ENCODE measurements at places on chromosomes 5 and 9.

- DNase-seq: no peak
These were observed 1.8 kb downstream of the SLC6A18 start for GRCh38 chr5:1226839-1227581.

DNA sequence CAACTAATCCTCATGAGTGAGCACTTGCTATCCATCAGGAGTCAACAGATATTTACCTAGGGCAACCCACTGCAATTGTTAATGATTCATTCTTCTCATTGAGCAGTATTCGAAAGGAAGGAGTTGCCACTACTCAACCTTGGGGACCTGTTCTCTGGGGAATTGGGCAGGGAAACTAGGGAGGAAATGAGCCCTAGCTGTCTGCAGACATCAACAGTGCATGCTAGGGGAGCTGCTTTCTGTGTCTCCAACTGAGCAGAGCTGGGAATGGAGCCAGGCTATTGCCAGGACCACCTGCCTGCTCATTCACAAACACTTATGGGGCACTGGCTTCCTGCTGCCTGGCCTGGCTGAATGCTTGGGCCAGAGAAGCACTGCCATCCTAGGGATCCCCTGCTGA is 183.4 kb downstream of the TMEM38B start:
- no peak for DNase-seq

DNA sequence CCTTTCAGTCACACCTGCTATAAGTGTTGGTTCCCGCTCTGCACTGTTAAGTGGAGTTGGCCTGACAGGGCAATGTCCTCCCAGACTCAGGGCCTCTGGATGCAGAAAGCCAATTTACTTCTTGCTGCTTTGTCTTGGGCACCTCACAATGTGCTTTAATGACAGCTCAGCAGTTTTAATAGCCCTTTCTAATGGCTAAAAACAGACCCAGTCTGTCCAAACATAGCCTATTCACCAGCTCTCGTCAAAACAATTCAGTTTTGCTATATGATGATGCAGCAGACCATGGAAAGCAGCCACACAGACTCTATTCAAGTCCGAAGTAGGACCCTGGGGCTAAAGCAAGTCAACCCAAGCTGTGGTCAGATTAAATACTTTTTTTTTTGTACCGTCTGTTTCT is 529.1 kb upstream of the SEMA6A start:
- DNase-seq: no peak

- peak; percentile 33 for DNase-seq
These were observed 824 bp downstream of the MXD3 start for GRCh38 chr5:177310757-177311391.

GRCh38 chr5:133977161-133977787 is 8.8 kb upstream of the C5orf15 start:
- DNase-seq: no peak

GRCh38 chr9:88680041-88680440 is 145.1 kb downstream of the NXNL2 start:
- no peak for DNase-seq

DNA sequence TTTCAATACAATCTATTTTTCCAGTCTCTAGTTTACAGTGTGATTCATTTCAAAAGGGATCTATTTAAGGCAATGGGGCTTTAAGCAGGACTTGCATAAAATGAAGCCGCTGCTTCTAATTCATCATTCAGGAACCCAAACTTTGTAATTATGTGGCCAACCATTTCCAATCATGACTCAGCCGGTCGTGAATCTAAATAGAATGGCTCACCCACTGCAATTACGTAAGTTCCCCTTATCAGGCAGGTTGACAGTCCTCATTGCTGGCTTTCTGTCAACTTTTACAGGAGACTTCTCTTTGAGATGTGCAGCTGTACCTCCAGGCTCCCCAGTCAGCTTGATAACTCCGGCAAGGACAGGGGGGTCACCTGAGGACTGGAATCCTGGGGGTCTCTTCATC is 152.8 kb upstream of the DAP start:
- peak; percentile 65 for DNase-seq

DNA sequence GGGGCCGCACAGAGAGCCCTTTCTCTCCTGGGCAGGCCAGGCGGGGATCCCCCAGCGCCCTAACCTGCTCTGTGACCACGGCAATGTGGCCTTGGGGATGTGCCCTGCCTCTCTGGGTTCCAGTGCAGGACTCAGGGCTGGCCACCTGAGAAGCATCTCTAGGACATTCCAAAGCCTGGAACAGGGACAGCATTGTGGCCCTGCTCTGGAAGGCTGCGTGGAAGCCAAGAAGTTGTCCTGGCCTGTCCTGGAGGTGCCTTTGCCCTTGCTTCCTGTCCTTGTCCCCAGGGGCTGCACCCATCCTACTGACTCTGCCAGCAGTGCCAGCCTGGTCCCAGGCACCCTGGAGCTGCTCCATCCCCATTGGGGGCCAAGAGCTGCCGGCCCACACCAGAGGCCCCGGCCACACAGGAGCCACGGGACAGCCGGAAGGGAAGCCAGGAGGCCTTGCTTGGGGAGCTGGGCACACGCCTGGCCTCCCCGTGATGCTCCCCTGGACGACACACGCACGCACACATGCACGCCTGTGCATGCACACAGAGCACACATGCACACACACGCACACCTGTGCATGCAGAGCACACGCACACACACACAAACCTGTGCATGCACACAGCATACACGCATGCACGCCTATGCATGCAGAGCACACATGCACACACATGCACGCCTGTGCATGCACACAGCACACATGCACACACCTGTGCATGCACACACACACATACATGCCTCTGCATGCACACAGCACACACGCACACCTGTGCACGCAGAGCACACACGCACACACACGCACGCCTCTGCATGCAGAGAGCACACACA is 20.1 kb upstream of the CAMSAP1 start:
- no peak for DNase-seq

DNA sequence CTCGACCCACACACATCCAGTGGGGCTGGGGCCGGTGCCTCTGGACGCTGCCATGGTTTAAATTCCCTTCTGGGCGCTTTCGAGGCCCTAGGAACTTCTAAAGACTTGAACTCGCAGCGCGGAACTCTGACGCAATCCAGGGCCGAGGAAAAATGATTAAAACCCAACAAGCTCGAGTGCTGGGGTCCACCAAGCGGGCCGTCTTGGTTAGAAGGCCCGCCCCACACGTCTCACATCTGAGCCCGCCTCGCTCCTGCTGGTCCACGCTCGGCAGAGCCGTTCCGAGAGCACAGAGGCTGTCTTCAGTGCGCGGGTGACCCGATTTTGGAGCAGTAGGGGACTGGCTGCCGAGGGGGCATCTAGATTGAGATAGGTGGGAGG is 1.5 kb downstream of the CRHBP start:
- DNase-seq: no peak

DNA sequence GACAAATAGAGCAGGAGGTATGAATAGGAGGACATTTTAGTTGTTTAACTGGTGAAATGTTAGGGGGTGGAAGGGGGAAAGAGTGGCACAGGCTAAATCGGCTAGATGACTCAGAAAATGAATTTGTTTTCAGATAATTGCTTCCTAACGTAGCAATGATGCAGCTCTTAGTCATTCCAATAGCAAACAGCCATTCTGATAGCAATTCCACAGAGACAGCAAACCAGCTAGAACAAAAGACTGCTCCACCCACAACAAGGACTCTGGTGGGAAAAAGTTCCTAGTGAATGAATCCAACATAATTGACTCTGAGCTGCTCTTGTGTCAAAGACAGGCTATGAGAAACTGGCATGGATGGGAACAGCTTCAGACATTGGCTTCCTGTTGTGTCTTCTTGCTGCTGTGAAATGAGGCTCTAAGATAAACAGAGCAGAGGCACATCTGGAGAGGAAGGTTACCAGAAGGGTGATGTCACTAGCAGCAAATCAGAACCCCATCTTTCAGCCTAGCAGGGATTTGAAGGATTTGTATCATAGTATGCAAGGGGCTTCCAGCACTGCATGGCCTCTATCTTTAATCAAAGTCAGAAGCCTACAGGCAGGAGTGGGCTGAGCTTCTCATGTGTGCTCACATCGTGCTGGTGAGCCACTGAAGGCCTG is 28.1 kb upstream of the F2RL1 start:
- no peak for DNase-seq

DNA sequence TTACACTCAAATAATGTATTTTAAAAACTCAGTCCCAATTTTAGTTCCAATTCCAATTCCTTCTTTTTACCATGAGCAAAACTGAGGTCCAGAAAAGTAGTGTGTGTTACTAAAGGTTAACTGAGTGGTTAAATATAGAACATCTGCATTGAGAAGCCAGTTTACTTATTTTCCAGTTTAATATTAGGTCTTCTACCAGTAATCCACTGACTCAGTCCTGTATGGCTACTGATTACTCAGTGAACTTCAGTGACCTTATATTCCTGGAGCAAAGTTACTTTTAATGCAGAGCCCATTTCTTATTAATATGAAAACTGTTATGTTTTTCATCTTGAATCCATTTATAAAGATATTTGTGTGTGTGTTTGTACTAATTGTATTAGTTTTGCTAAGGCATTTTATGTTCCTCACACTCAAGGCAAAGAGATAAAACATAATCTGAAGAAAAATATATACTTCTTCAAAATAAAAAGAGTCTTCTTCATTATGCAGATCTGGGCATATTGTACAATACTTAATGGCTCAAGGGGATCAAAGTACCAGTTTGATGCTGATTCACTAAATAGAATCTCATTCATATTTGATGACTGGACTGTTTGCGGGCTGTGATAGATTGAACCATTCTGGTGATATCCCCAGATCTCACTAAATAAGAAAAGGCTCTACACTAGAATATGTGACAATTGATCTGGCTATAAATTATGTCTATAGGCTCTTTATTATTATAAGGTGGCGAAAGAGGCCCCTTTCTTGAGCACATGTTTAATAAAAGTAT is 60.8 kb downstream of the DMXL1 start:
- no peak for DNase-seq

DNA sequence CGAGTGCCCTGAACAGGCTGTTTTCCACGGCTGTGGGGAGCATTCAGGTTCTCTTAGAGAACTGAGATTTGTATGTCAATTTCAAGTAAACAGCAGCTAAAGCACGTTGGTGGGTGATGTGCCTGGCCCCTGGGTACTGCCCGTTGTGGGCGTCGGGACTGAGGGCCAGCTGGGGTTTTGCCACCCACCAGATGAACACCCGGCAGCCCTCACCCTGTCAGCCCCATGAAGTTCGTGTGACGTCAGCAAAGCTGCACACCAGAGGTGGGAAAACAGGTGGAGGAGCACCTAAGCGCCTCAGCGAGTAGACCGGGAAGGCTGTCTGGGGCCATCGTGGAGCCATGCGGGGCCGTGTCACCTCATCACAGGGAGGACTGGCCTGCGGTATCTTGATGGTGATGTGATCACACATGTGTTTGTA is 9.2 kb downstream of the CEP72 start:
- DNase-seq: peak; percentile 7

- no peak for DNase-seq
These were observed 1.5 kb downstream of the NSMF start for GRCh38 chr9:137457406-137458193.

GRCh38 chr9:94110821-94111252 is 26.6 kb downstream of the PTPDC1 start:
- no peak for DNase-seq

GRCh38 chr5:158731014-158731413 is 368.7 kb downstream of the EBF1 start:
- no peak for DNase-seq

DNA sequence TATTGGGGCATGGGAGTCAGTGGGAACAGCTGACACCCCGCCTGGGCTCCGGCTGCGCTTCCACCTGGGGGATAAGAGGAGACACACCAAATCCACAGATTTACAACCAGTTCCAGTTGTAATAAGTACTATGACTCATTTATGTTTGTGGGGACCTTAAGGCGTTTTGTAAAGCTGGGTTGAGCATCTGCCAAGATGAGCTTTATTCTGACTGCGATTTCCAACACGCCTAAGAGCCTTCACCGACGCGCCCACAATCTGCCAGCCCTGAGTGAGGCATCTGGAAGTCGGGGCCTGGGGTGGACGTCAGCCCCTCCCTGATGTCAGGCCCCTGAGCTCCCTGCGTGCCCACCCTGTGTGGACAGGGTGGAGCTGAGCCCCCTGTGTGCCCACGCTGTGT is 14.3 kb upstream of the LHX3 start:
- no peak for DNase-seq

- no peak for DNase-seq
These were observed 45.3 kb upstream of the MAP3K1 start for GRCh38 chr5:56769875-56770604.

DNA sequence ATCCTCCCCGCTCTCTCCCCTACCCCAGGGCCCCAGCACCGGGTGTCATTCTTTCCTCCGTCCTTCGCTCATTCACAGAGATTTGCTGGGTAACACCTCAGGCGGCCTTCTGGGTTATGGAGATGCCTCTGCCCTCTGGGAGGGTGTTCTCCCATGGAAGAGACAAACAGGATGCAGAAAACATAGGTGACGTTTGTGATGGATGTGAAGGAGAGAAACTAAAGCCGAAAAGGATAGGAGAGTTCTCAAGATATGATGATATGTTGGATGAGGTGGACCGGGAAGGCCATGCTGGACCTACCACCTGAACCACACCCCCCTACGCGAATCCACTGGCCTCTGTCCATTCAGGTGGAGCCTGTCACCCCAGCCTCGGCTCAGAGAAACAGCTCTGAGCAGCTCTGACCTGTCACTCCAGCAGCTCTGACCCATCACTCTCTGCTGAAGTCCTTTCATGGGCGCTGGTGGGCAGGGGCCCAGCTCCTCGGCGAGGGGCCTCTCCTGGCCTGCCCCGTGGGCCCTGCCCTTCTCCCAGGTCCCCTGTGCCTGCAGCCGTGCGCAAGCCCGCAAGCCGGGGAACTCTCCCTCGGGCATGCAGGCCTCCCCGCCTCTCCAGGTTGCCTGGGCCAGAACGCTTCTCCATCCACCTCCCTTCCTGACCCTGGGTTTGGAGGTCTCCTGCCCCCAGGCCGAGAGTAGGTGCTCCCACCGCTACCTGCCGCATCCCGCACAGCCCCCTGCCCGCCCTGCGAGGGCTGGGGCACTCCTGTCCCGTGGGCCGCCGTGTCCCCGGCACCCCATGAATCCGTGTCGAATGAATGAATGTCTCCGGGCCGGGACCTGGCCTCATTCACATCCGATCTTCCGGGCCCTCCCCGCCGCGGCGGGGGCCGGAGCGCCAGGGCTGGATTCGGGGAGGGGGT is 717 bp upstream of the NCS1 start:
- no peak for DNase-seq

DNA sequence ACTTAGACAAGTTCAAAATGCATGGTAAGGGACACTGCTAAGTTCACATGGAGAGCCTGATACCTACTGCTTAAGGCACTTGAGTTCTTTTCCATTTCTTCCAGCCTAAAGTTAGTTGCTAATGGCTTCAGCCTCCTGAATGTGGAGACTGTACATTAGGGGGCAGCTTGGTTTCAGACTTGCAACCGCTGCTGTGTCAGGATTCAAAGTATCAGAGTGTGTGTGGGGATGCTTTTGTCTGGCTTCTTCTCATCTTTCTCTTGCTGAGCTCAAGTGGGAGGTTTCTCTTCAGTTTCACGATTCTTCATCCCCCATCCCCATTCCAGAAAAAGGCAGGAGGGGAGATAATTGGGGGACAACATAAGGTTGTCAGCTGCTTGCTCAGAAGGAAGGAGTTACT is 49.4 kb downstream of the ATP10B start:
- no peak for DNase-seq

- no peak for DNase-seq
These were observed 19.1 kb downstream of the EEIG1 start for GRCh38 chr9:127961613-127962155.
